ENCODE measurements at places on chromosomes 6 and 20.

- DNase-seq = no peak
Observed at GRCh38 chr6:166720856-166721255, 93.8 kb upstream of the RPS6KA2 start.

DNA sequence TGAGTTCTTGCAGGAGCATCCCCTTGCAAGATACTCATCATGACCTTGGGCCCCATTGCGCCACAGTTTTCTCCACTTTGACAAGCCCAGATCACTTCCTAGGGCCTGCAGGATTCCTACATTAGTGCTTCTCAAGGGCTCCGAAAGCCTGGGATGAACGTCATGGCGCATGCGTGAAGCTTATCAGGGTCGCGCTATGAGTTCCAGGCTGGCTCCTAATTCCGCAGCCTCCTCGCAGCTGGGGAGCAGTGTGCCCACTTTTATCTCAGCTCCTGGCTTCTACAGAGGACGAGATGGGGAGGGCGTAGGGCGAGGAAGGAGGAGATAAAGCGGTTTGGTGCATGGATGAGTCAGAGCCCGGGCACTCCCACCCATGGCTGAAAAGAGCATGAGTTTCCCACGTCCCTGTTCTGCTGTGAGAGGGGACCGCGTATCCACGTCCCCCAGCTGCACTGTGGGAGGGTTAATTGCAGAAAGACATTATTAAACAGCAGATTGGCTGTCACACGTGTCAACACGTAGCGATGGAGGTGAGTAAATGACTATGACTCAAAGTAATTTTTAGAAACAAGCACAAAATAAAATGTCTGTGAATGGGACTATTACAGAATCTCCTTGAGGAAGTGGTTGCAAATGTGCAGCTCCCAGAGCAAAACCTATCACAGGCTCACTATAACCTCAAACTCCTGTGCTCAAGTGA lies 72.9 kb upstream of the DSP start:
- DNase-seq = no peak

- DNase-seq = no peak
Observed at GRCh38 chr6:108736002-108736361, 112.2 kb upstream of the ARMC2 start.

- DNase-seq = peak; percentile 87
Observed at GRCh38 chr6:3803627-3804468, 45.3 kb upstream of the FAM50B start.

DNA sequence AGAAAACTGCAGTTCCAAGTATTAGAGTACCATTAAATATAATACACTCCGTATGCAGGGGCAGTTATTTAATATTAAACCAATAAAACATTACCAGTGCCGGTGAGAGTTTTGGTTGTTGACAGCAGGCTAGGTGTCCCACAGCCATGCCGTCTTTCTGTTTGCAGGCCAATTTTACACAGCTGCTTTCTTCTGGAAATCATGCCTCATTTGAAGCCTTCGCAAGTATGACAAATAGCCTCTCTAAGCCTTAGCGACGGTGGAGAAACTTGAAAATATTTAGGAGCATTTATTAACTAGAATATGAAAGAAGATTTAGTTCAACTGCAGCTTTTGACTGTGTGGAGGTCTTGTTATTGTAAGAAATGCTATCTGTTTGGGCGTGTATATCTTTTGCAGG lies 226.0 kb downstream of the BMP2 start:
- DNase-seq = no peak

DNA sequence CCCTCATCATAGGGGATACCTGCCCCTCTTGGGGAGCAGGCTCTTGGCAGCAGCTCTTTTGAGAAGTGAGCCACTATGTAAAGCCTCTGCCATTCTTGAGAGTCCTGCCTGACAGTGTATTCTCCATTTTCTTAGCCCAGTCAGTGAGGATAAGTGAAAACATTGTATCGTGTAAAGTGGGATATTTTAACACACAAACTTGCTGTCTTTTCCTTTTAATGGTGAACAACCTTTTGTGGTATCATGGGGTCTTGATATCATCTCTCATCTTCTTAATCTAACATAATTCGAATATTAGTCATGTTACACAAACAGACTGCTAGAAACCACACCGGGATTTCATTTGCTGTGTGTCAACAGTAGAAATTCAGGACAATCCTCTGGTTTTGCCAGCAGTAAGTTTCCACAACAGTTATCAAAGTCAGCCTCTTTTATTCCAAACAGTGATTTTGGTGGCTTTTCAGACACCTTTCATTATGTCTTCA lies 136.2 kb downstream of the HIVEP1 start:
- DNase-seq = peak; percentile 28

DNA sequence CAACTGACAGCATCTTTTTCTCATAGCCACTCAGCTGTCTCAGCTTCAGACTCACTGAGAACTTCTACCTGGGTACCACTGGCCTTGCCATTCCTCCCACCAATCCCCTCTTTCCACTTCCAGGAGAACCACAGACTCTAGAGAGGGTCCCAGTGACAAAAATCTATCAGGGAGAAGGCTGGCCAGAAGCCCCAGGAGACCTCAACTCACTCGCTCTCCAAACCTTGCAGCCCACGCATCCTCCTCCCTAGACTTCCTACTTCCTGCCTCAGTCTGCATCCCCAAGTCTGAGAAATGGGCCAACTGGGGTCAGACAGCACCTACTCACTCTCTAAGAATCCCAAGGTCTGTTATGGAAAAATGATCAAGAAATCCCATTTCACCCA lies 1.2 kb downstream of the TMEM239 start:
- DNase-seq = no peak

- DNase-seq = peak; percentile 55
Observed at GRCh38 chr6:146598772-146599405, at the start of gene ADGB. ADGB (plus strand) TSS chr6:146598972; CDS start chr6:146599041, 69 bp downstream.

GRCh38 chr20:56855708-56856107 lies 226.6 kb downstream of the TFAP2C start:
- DNase-seq = no peak

- DNase-seq = no peak
Observed at GRCh38 chr6:83928286-83928685, 68.8 kb downstream of the CYB5R4 start.

DNA sequence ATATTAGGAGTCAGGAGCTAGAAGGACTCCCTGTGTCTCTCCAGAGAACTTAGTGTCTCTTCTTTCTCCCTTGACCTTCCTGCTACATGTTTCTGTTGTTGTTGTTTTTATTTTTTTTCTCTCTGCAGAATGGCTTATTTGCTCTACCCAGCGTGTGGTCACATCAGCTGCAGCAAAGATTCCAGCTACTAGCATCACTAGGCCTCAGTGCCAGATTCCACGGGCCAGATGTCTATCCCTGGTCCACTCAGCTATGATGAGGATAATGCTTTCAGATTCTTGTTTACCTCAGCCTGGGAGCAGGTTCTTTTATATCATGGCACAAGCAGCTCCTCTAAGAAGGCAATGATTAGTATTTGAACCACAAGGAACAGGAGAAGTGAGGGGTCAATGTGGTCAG lies 110.0 kb downstream of the PLCB1 start:
- DNase-seq = no peak

GRCh38 chr20:61970357-61970756 lies 95.3 kb downstream of the TAF4 start:
- DNase-seq = no peak

- DNase-seq = peak; percentile 55
Observed at GRCh38 chr20:45798935-45799642, 7.3 kb downstream of the DNTTIP1 start.

GRCh38 chr6:81838031-81838430 lies 85.5 kb upstream of the TENT5A start:
- DNase-seq = no peak

GRCh38 chr6:119791736-119792135 lies 442.2 kb upstream of the MAN1A1 start:
- DNase-seq = no peak

DNA sequence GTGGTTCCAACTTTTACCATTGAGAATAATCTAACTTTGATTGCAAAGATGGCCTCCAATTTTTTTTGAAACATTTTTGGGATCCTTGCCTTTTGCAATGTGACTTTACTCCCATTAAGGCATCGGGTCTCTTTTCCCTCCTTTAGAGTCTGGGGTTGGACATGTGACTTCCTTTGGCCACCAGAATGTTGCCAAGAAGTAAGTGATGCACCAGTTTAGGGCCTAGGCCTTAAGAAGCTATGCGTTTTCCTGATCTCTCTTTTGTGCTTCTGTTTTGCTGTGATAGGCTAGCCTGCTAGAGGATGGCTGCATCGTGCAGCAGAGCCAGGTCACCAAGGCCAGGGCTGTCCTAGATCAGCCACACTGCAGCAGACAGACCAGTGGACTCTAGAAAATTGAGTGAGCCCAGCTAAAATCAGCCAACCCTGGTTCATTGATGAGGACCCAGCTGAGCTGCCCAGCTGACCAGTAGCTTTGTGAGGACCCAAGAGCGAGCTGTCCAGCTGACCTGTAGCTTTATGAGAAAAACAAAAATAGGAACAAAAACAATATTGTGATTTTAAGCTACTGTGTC lies 594.0 kb upstream of the JAG1 start:
- DNase-seq = no peak

- no peak for DNase-seq
Observed at GRCh38 chr6:90739339-90739738, 152.5 kb upstream of the MAP3K7 start.

DNA sequence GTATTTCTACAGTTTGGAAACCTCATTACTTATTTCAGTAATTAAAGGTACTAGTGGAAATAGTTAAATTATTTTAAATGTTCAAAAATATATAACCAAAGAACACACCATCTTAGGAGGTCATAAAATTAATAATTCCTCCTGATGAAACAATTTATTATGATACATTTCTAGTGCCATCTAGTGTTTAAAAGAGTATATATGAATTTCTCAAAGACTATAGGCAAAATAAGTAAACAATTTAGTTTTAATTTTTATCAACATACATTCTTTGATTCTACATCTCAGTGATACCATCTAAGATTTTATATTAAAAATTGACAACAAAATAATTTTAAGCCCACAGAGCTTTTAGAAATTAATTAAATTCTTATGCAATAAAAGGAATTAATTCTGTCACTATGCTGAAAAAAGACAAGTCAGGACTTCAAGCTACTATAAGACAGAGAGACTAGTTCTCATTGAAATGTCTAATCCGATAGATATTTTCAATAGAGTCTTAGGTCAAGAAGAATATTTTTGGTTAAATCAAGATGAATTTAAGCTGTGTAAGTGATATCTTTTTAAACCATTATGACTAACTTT lies 107.8 kb upstream of the RNF217 start:
- DNase-seq = no peak

DNA sequence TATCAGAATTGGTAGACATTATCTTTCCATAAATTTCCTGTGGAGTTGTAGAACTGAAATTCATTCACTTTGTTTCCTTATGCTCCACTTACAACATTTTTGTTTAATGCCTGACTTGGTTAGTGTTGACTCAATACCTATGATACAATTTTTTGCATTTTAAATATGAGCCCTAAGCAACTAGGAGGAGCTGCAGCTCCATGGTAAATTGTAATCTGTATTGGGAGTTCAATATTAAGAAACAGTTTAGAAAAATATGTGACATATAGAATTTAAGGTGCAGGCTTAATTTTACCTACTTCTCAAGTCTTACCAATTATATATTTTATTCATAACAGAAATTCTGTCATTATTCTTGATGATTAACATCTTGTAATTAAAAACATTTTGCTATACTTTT lies 868.3 kb downstream of the EYS start:
- DNase-seq = peak; percentile 20

- DNase-seq = no peak
Observed at GRCh38 chr6:43924222-43924702, 154.3 kb downstream of the VEGFA start.

- DNase-seq = no peak
Observed at GRCh38 chr6:36685926-36686667, 7.6 kb downstream of the CDKN1A start.

GRCh38 chr6:80872199-80872950 lies 765.9 kb downstream of the BCKDHB start:
- DNase-seq = no peak

GRCh38 chr6:50820869-50821264 lies 2.2 kb downstream of the TFAP2B start:
- no peak for DNase-seq

- DNase-seq = no peak
Observed at GRCh38 chr6:106051226-106051625, 34.9 kb upstream of the PRDM1 start.

DNA sequence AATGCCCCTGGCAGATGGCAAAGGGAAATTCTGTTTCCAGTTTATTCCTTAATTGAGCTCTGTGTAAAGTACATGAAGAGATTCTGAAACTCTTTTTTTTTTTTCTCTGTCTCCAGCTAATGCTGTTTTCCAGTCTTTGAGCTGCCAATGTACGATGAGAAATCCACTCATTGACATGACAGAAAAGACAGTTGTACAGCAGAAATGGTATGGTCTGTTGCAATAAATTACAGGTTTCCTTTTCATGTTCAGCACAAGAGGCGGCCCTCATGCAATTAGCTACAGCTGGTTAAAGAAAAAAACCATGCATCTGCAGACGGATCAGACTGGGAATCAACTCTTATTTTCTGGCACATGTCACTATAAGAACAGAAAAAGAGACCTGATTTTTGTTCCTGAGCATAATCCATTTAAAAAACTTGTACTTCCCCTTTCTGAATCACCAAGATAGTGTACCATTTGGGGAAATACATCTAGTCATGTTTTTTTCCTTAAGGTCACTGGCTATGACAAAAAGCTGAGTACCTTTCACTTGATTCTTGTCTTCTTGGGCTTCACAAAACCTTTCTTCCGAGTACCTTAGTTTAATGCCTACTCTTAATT lies 289.8 kb upstream of the PREP start:
- DNase-seq = no peak

DNA sequence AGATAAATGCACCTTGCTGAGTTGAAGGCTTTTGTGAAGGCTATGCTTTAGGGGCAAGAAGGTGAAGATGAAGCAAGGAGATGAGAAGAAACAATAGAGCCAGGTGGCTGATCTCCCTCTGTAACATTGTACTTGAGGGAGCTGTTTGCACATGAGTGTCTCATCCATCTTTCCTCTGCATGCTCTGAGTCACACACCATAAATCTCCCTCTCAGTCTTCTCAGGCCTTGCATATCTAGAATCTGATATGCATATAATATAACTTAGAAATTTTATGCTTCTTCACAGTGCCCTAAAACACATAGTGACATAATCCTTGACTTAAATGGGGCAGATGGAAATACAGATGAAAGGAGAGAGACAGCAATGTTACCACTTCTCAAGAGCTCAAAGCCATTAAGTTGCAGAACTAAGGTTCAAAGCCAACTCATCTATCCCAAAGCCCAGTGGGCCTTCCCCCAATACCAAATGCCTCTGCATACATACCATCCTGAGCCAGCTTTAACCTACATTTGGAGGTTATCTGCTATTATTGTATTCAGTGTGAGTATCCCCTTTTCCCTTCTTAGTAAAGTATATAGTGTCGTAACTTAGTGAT lies 62.4 kb upstream of the STXBP5 start:
- peak; percentile 37 for DNase-seq

- no peak for DNase-seq
Observed at GRCh38 chr6:81714684-81715083, 37.8 kb downstream of the TENT5A start.

- DNase-seq = no peak
Observed at GRCh38 chr20:58017970-58018530, 210.4 kb downstream of the ANKRD60 start.

GRCh38 chr6:166515072-166515810 lies 71.2 kb downstream of the RAMACL start:
- DNase-seq = peak; percentile 58

GRCh38 chr20:23920408-23921325 lies 41.1 kb upstream of the CST5 start:
- no peak for DNase-seq
